ENCODE measurements at places on chromosomes 12 and 14.

GRCh38 chr12:89319122-89319521, 33.2 kb downstream of the DUSP6 start:
- no peak for DNase-seq

GRCh38 chr12:15984097-15984800, 73.1 kb downstream of the DERA start:
- DNase-seq, result no peak

DNA sequence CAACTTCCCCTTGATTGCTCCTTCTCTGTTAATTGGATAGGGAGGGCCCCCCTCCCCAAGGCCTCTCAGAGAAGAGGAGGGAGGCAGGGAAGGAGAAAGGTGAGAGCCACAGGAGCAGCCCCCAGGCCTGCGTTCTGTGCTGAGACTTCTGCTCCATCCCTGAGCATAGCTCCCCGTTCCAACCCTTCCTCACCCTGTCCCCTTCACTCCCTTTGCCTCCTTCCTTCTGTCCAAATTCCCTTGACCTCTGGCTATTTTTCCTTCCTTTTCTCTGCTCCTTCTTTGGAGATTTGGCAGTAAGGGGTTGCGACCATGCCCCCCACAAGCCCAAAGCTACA, 788 bp upstream of the ASIC1 start:
- DNase-seq, result no peak

DNA sequence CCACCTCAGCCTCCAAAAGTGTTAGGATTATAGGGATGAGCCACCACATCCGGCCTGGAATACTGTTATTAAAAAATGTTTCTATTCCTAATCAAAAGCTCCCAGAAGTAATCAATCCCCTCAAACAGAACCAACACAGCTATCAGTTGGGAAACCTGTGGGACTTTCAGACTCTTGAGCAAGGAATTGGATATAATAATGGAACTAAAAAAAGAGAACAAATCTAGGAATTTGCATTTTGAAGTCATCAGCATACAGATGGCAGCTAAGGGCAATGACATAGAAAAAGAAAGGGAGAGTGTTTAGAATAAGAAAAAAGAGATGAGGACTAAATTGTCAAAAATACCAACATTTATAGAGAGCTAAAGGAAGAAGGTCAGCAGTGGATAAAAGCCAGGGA, 54.7 kb upstream of the AMN1 start:
- DNase-seq, result no peak

DNA sequence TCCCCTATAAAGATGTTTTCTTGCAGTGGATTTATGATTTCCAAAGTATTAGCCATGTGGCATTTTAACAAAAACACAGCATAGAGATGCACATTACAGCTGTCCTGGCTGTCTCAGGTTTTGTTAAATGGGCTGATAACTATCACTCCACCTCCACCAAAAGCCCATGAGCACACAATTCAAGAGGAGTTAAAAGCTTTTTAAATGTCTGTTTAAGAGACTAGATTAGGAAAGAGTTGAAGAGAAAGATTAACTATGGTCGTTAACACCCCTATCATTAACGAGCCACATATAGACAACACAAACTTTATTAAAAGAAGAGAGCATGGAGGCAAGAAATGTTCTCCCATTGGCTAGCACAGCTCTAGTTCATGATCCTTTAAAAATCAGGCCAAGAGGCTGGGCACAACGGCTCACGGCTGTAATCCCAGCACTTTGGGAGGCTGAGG, 14.5 kb downstream of the CBX5 start:
- DNase-seq, result no peak

GRCh38 chr14:105581551-105582341, 55.4 kb downstream of the TMEM121 start:
- no peak for DNase-seq

DNA sequence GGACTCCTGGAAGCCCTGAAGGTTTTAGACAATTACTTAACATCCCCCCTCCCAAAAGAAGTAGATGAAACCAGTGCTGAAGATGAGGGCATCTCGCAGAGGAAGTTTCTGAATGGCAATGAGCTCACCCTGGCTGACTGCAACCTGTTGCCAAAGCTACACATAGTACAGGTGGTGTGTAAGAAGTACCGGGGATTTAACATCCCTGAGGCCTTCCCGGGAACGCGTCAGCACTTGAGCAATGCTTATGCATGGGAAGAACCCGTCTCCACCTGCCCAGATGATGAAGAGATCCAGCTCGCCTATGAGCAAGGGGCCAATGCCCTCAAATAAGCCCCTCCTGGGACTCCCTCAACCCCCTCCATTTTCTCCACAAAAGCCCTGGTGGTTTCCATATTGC, 10.6 kb upstream of the SPPL3 start:
- DNase-seq, result no peak

- DNase-seq, result no peak
Measured at GRCh38 chr14:72448212-72448611, 445.7 kb downstream of the DPF3 start.

DNA sequence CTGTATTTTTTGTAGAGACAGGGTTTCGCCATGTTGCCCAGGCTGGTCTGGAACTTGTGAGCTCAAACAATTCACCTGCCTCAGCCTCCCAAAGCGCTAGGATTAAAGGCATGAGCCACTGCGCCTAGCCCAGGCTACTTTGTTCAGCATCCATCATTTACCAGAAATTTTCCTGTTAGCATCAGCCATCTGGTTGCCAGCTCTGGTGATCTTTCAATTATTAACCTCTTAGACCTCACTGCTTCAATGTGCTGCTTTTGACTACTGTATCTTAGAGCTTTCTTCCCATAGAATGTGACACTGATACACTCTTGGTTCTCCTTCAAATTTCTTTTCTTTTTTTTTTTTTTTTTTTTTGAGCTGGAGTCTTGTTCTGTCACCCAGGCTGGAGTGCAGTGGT, 5.4 kb upstream of the AMHR2 start:
- no peak for DNase-seq

- DNase-seq, result no peak
Measured at GRCh38 chr12:68118096-68118755, 41.3 kb downstream of the IFNG start.

- DNase-seq, result no peak
Measured at GRCh38 chr12:57012600-57013465, 3.5 kb downstream of the TAC3 start.

GRCh38 chr12:46677749-46678148, 148.0 kb downstream of the SLC38A4 start:
- no peak for DNase-seq

- no peak for DNase-seq
Measured at GRCh38 chr12:109018296-109018695, 2.6 kb downstream of the SVOP start.

DNA sequence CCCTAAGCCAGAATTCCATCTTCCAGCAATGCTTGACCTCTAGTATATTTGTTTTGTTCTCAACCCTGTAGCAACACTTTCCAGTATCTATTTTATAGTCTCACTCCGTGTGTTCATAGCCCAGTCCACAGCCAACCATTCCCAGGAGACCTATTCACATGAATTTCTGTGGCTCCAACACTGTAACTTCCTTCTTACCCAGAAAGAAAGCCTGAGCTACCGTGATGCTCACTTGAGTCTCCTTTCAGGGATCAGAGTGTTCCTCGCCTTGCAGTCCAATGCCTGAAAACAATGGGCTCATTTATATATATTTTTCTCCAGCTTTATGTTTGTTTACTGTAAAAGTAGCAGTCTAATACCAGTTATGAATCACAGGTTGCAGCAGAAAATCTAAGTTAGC, 645.0 kb upstream of the NOVA1 start:
- no peak for DNase-seq

DNA sequence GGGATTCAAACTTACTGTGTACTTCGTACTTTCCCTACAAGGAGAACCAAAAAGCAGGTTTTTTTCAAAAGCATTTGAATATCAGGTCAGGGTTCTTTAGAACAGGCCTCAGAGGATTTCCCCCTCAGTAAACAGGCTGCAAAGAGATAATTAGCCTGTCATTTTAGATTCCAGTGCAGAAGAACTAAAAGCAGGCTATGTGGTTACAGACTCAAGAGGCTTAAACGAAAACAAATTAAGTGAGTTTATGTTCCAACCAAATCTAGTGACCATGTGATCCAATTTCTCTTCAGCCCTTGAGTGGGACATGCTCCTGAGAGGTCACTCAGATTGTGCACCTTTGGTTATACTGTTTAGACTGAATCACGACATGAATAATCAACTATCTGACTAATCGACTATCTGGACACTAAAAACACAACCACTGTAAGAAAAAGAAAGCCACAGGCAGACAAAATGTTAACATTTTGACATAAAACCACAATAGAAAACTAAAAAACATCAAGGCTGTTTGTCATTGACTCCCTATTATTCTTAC, 4.5 kb downstream of the TMED8 start:
- no peak for DNase-seq

GRCh38 chr12:7068240-7068993, 7.9 kb downstream of the C1S start:
- DNase-seq, result no peak

GRCh38 chr14:21802441-21802840, 128.8 kb upstream of the OR4E1 start:
- no peak for DNase-seq

GRCh38 chr14:72525087-72525915, 368.6 kb downstream of the DPF3 start:
- no peak for DNase-seq

GRCh38 chr12:2355198-2355597, 302.4 kb downstream of the CACNA1C start:
- DNase-seq, result no peak

GRCh38 chr14:51789596-51789995, 70.8 kb upstream of the GNG2 start:
- DNase-seq, result no peak

DNA sequence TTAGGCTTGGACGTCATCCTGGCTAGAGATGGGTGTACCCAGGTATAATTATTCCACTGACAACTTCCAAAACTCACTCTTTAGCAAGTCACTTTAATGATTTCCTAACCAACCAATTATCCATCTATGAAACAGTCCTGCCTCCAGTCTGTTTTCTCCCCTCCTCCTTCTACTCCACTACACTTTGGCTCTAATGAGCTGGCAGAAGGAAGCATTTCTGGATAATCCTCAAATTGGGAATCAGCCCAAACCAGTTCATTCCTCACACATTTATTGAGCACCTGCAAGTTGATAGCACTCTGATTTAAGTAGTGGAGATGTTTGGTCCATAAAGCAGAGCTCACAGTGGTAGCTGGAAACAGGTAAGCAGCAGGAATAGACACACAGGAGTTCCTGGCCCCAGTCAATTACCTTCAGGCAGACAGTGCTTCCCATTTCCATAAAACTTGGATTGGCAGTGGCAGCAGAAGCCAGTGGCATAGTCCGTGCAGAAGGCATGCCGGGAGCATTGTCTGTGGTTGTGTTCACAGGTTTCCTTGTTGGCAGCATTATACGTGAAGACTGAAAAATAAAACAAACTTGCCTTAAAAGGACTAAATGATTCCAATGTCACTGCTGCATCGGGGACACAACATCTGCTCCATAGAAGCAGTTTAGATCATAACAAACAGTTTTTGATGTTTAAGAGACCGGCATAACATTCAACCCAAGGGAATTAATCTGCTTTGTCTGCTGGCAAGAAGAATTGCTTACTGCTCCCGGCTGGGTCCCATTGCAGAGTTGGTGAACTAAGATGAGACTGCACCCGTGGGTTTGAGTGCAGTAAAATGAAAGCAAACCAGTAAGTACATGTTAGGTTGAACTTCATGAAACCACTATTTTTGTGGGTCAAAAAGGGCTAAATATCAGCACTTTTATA, 26.2 kb downstream of the NID2 start:
- no peak for DNase-seq

DNA sequence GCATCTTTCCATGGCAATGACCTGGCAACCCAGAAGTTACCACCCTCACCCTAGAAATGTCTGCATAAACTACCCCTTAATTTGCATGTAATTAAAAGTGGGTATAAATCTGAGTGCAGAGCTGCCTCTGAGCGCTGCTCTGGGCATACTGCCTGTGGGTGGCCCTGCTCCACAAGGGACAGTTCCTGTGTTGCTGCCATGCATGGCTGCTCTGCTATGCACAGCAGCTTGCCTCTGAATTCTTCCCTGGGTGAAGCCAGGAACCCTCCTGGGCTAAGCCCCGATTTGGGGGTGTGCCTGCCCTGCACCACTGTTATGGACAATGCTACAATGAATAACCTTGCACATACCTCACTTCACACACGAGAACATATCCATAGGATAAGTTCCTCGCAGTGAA, 35.7 kb upstream of the GPR132 start:
- DNase-seq, result no peak

All from activated naive CD8-positive, alpha-beta T cell treated with anti-CD3 and anti-CD28 coated beads, Interleukin-2, amount 50 U/mL, for 16 hours (primary cell).